ENCODE measurements at places on chromosomes 2 and 18.
A peak's percentile ranks its signal among the peaks of the same experiment; 100 is the strongest.

- no peak for DNase-seq
These were observed 13.5 kb upstream of the IL1RL1 start for GRCh38 chr2:102297891-102298290.

DNA sequence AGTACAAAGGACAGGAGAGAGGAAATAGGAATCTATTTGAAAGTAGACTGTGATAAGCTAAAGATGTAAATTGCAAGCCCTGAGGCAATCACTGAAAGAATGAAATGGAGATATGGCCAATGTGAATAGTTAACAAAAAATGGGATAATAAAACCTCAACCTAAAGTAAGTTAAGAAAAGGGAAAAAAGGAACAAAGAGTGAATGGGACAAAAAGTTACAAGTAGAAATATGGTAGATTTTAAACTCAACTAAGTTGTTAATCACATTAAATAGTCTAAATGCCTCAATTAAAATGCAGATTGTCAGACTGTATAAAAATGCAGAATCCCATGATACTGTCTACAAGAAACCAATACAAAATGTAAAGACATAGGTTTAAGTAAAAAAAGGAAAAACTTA lies 165.2 kb upstream of the RBMS1 start:
- no peak for DNase-seq

- no peak for DNase-seq
These were observed 18.9 kb downstream of the MBD5 start for GRCh38 chr2:148039783-148040182.

GRCh38 chr18:21820033-21820810 lies 79.6 kb downstream of the MIB1 start:
- DNase-seq: no peak

GRCh38 chr18:72543357-72544055 lies 636 bp downstream of the CBLN2 start:
- no peak for DNase-seq

DNA sequence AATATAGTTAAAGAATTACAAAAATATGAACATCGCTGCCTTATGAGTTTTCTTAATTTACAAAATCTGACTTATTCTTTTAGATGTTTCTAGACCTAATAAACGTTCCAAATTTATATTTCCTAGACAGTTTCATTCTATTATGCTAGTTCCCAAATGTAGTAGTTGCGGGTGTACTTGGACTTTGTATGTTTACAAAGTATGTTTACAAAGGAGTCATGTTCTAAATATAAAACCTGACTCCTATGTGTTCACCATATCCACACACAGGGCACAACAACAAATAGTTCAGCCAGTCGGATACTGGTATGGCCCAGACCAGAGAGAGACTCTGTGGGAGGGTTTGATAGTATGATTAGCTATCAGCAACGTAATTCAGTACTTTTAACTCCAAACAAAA lies 230.7 kb downstream of the KCNH7 start:
- no peak for DNase-seq

DNA sequence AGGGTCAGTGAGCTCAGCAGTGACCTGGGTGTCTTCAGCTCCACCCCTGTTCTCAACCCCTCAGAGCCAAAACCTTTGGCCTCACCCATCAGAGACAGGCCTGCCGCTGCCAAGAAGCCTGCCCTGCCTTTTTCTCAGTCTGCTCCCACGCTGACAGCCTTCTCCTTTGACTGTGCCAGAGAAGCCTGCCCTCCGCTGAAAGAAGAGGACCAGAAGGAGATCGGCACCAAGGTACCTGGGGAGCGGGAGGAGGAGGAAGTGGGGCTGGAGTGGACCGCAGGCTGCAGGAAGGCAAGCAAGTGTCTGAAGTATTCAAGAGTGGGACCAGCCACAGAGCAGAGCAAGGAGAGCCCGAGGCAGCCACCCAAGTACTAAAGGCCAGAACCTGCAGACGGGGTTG lies 33.2 kb downstream of the TOGARAM2 start:
- no peak for DNase-seq

GRCh38 chr2:69720404-69720803 lies 21.5 kb upstream of the ANXA4 start:
- no peak for DNase-seq

- no peak for DNase-seq
These were observed 1.0 kb downstream of the HDLBP start for GRCh38 chr2:241314226-241315092.

GRCh38 chr2:159192371-159192918 lies 94.1 kb downstream of the WDSUB1 start:
- no peak for DNase-seq

- DNase-seq: no peak
These were observed 22.7 kb upstream of the DSC1 start for GRCh38 chr18:31185186-31185950.

GRCh38 chr2:163351143-163351542 lies 384.7 kb downstream of the FIGN start:
- DNase-seq: no peak

DNA sequence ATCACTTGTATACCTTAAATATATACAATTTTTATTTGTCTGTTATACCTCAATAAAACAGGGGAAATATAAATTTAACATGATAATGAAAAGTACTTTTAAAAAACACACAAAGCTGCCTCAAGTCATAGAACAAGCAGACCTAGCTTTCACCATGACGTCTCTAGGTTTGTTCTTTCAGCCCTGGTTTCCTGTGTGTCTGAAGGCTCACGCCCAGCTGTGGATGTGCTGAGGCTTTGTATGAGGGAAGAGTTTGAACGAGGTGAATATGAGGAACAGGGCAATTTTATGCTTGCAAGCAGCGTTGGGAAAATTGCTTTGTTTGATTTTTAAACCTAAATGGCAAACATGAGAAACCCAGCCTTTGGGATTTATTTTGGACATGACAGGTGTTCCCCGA lies 15.3 kb downstream of the SH3RF3 start:
- no peak for DNase-seq

- peak; percentile 0 for DNase-seq
These were observed 29.2 kb downstream of the GPC1 start for GRCh38 chr2:240464514-240465241.

DNA sequence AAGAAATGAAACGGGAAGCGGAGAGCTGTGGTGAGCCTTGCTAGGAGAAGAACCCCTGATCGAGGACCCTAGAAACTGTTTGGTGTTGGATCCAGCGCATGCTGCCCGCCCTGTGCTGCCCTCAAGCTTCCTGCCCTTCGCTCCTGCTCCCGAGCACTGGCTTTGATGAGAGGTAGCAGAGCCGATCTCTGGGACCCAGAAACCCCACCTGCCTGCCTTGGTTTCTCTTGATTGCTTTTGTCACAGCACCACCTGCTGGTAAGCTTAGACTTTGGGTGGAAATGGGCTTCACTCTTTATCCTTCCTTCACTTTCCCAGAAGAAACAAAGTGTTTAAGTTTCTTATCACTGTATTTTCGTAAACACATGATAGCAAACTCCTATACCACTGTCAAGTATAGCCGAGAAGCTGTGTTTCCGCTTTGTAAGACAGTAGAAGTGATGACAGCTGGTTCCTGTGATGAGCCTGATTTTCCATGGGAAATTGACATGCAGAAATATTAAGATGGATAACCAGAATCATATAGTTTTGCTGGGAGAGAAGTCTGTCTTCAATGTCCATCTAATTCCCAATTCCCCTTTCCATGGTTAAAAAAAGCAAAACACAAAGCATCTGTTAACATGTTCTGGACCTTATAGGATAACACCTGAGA lies 267.4 kb downstream of the PHLPP1 start:
- peak; percentile 61 for DNase-seq

- DNase-seq: no peak
These were observed 11.9 kb upstream of the ARID5A start for GRCh38 chr2:96524482-96525210.

GRCh38 chr2:64330281-64331113 lies 123.5 kb upstream of the LGALSL start:
- peak; percentile 83 for DNase-seq

Measured in activated naive CD8-positive, alpha-beta T cell treated with anti-CD3 and anti-CD28 coated beads, Interleukin-2, amount 50 U/mL, for 24 hours (primary cell).